Liver (tissue), 10 donors: ENCODE measurements at places on chromosomes 2 and 18. TPM values are rescaled to one million over a fixed set of nuclear protein-coding genes. Genes with fewer than 3 reads are reported as not detected.

The POTEI gene
- total RNA-seq = not detected

The DSG1 gene
- 2.9 TPM for total RNA-seq

DNA sequence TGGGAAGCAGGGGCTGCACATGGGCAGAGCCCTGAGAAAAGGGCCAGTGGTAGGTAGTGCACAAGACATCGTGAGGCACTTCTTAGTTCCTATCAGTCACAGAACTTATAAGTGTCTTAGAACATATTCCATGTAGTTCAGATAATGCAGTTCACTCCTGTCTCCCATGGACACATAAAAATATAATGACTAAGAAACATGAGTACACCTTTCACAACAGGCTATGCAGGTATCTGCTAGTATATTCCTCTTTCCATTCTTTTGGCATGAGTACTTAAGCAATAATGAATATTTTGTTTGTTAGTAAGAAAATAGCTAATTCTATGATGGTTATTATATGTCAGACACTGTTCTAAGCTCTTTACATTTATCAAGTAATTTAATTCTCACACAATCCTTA lies 808.4 kb downstream of the BCL11A start:
- DNase-seq = no peak

- no peak for DNase-seq
Observed at GRCh38 chr18:63082366-63083019, 237.1 kb downstream of the BCL2 start.

DNA sequence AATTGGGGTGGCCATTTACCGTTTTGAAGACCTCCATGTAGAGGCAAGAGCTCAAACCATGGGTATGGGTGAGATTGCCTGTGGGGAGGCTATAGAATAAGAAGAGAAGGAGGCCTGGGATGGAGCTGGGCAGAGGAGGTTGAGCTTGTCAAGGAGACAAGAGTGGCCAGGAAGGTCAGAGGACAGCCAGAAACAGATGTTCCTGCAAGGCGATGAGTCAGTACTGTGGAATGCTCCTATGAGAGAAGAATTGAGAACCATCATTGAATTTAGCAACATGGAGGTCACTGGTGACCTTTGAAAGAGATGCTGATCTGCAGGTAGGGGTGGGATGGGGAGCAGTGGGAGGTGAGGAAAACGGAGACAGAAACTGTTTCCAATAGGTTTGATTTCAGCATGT lies 3.5 kb downstream of the ACSL3 start:
- DNase-seq = no peak
